ENCODE measurements at places on chromosomes 3 and 15.

DNA sequence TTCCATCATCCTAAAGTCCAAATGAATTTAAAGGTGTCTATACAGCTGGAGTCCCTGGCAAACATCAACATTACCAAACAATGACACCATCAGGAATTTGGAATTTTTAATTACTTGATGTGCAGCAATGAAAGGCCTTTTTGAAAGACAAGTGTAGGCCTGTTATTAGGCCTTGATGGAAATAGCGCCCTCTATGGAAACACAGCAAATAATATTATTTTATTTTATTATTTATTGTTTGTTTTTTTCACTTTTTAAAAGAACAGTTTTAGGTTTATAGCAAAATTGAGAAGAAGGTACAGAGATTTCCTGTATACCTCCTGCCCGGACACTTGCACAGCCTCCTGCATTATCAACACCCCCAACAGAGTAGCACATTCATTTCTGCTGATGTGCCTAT lies 18.1 kb upstream of the OR5AC2 start:
- no peak for DNase-seq

DNA sequence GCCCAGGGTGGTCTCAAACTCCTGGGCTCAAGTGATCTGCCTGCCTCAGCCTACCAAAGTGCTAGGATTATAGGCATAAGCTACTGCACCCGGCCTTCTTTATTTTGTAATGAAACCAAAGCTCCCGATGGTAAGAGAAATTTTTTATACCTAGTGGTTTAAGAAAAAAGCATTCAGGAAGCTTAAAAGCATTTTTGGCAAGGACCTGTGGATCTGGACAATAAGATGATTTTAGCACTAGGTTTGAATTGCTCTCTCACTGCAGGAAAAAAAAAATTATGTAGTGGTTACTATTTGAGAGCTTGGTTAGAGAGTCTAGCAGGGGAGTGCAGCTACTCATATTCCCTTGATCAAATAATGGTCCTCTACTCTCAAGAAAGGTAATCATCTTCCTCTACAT lies 64.9 kb upstream of the PIK3R4 start:
- DNase-seq: no peak

- no peak for DNase-seq
Observed at GRCh38 chr3:148034353-148034752, 625.2 kb downstream of the ZIC1 start.

DNA sequence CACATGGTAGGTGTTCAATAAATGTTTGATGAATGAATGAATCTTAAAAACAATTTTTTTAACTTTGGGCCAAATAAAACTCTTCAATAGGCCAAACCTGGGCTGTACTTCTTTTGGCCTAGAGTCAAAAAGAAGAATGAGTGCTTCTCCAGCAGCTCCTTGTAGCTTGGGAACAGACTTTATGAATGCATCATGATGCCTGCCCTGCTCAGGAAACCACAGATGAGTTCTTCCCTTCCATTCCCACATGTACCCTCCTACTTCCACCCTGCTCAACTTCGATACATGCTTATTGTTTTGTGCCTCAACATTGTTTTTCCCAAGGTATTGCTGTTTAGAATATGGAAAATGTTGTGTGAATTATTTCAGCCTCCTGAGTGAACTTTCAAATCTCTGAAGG lies 87.0 kb downstream of the FILIP1L start:
- no peak for DNase-seq

DNA sequence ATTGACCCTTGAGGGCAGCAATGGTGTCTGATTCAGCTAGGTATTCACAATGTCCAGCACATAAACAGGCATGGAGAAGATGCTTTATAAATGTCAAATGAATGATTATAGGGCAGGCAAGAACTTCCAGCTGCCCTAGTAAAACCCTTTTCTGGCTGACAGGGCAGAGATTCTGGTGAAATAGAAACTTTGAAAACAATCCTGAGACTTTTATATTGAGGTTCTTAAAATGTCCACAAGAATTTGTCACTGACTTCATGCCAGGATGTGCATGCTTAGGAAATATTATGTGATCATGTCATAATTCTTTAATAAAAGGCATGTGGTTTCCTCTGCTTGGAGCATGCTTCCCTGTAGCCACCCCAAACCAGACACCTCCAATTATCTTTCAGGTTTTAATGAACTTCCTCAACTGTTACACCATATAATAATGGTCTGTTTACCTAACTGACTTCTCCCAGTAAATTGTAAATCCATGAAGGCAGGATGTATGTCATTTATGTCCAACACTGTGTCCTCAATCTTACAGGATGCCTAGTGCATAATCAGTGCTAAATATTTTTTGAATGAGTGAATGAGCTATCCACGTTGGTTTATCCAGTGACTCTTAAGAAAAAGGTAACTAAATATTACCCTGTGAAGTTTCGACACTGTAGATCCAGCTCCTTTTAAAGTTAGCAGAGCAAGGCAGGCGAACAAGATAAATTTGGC lies 43.4 kb upstream of the CLRN1 start:
- no peak for DNase-seq

DNA sequence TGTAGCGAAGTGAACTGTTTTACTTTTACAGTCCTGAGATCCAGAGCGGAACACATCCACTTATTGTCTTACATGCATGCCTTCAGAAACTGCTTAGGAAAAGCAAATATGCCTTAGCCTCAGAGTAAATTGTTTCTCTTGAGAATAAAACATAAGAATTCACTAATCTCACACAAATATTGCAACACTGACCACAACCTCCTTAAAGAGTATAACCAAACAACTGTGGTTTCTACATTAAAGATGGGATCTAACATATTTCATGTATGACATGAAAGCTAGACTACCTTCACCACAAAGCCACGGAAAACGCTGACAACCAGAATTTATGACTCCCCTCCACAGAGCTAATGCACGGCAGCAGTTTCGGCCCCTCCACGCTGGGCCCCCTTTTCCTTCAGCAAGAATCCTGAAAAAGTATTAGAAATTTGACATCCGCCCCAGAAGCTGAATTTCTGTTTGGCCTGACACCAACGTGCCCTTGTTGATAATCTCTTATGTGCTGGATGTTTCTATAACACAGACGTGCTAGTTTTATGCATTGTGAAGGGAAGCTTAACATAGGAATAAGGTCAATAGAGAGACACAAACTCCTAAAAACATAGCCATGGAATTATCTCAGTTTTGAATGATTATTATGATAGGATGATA lies 84.6 kb downstream of the GREM1 start:
- no peak for DNase-seq

GRCh38 chr15:57235873-57236272 lies 140.4 kb upstream of the CGNL1 start:
- no peak for DNase-seq

Data from activated CD8-positive, alpha-beta memory T cell treated with anti-CD3 and anti-CD28 coated beads for 48 hours (primary cell).